ENCODE measurements at places on chromosomes 16 and 17. TPM values are rescaled to one million over a fixed set of nuclear protein-coding genes. Genes with fewer than 3 reads are reported as not detected.
A peak's percentile ranks its signal among the peaks of the same experiment; 100 is the strongest.

- no peak for DNase-seq
- H3K27me3 ChIP-seq: no peaks in the 10 kb centered on the region
- peaks cover 5% of the 10 kb centered on the region for H3K4me1 ChIP-seq
- no peak overlapping the region for H3K27ac ChIP-seq
Observed at GRCh38 chr17:81204578-81204977, 18.2 kb downstream of the CEP131 start.

- H3K27me3 ChIP-seq: no peaks in the 10 kb centered on the region
- no peak for DNase-seq
- H3K4me1 ChIP-seq: no peaks in the 10 kb centered on the region
- no peak overlapping the region for H3K27ac ChIP-seq
- H3K36me3 ChIP-seq: no peaks in the 10 kb centered on the region
Observed at GRCh38 chr16:64240586-64240985, 881.3 kb downstream of the CDH11 start.

DNA sequence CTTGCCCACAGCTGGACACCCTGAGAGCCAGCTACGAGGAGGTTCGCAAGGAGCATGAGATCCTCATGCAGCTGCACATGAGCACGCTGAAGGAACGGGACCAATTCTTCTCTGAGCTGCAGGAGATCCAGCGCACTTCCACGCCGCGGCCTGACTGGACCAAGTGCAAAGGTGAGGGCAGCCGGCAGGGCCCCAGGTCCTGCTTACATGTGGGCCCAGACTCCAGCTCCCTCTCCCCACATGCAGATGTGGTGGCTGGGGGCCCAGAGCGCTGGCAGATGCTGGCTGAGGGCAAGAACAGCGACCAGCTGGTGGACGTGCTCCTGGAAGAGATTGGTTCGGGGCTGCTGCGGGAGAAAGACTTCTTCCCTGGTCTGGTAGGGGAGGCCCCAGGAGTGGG lies 16.2 kb upstream of the THAP11 start:
- no peaks in the 10 kb centered on the region for H3K27me3 ChIP-seq
- H3K27ac ChIP-seq: no peak overlapping the region
- DNase-seq: no peak
- H3K4me3 ChIP-seq: no peak overlapping the region

DNA sequence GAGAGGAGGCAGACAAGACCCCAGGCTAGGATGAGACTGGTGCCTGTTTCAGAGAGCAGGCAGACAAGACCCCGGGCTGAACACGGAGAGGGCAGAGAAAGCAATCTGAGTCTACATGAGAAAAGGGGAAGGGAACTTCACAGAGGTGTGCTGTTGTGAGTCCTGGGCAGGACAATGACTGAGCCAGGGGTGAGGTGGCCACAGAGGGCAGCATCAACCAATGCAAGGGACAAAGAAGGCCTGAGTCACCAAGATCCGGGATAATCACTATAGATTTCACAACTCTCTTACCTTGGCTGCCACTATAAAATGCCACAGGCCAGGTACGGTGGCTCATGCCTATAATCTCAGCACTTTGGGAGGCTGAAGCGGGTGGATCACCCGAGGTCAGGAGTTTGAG lies 89.0 kb downstream of the SLC39A11 start:
- no peak for DNase-seq
- H3K27ac ChIP-seq: no peak overlapping the region
- no peaks in the 10 kb centered on the region for H3K4me1 ChIP-seq
- H3K4me3 ChIP-seq: no peak overlapping the region
- H3K36me3 ChIP-seq: no peaks in the 10 kb centered on the region

GRCh38 chr16:54266363-54266955 lies 20.1 kb downstream of the IRX3 start:
- H3K4me1 ChIP-seq: no peaks in the 10 kb centered on the region
- no peaks in the 10 kb centered on the region for H3K27me3 ChIP-seq
- H3K4me3 ChIP-seq: no peak overlapping the region
- no peaks in the 10 kb centered on the region for H3K36me3 ChIP-seq
- DNase-seq: no peak

DNA sequence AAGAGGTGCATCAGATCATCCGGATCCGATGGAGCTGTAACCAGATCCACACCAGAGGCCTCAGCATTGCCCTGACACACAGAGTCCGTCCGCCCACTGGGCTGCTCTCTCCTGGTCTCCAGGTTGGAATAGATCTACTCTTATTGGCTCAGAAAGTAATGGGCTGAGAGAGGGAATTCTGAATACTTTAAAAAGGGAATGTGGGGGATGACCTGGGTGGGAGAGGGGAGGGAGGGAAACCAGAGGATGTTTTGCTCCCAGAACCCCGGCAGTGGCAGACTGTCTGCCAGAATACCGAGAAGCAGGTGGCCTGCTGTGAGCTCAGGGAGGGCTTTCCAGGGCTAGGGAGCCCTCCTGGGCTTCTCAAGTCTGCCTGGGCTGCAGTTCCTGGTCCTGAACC lies 126.5 kb downstream of the ENGASE start:
- peaks cover 8% of the 10 kb centered on the region for H3K4me1 ChIP-seq
- H3K27me3 ChIP-seq: no peaks in the 10 kb centered on the region
- H3K27ac ChIP-seq: no peak overlapping the region
- DNase-seq: no peak
- no peak overlapping the region for H3K4me3 ChIP-seq

- peaks cover 5% of the 10 kb centered on the region for H3K36me3 ChIP-seq
- H3K27me3 ChIP-seq: no peaks in the 10 kb centered on the region
- no peak overlapping the region for H3K4me3 ChIP-seq
- H3K27ac ChIP-seq: no peak overlapping the region
Observed at GRCh38 chr16:75416904-75417565, 16.3 kb downstream of the CFDP1 start.

- peaks cover 83% of the 10 kb centered on the region for H3K4me1 ChIP-seq
- peak; percentile 66 for DNase-seq
- H3K4me3 ChIP-seq: peak overlapping the region; percentile 9
- peaks cover 3% of the 10 kb centered on the region for H3K36me3 ChIP-seq
- no peaks in the 10 kb centered on the region for H3K27me3 ChIP-seq
Observed at GRCh38 chr17:38421171-38421841, 7.0 kb upstream of the ARHGAP23 start.

GAS7 gene
- total RNA-seq: 51.8 TPM

SEC14L1 gene
- total RNA-seq: 67.2 TPM

HOXB5 gene
- 4.2 TPM for total RNA-seq

KRT27 gene
- not detected for total RNA-seq

FOXJ1 gene
- total RNA-seq: 4.6 TPM

PPY gene
- not detected for total RNA-seq

All from spinal cord (tissue), 10 donors.